Dermis blood vessel endothelial cell (primary cell): ENCODE measurements at places on chromosomes 16 and 17.
A peak's percentile ranks its signal among the peaks of the same experiment; 100 is the strongest.

DNA sequence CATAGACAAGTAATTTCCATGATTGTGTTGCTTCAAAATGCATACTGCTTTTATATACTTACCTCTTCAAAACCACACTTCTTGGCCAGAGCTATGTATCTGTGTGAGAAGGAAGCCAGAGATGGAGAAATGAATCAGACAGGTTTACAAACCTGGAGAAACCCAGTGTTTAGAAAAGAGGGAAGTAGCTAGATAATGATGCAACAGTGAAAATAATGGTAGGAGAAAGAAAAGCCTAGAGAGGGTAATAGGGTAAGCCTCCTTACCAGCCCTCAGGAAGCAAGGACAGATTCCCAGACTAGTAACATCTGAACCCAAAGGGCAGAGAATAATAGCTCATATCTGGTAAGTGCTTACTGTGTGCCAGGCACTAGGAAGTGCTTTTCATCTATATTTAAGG is 250.3 kb upstream of the CDH11 start:
- no peak for DNase-seq

DNA sequence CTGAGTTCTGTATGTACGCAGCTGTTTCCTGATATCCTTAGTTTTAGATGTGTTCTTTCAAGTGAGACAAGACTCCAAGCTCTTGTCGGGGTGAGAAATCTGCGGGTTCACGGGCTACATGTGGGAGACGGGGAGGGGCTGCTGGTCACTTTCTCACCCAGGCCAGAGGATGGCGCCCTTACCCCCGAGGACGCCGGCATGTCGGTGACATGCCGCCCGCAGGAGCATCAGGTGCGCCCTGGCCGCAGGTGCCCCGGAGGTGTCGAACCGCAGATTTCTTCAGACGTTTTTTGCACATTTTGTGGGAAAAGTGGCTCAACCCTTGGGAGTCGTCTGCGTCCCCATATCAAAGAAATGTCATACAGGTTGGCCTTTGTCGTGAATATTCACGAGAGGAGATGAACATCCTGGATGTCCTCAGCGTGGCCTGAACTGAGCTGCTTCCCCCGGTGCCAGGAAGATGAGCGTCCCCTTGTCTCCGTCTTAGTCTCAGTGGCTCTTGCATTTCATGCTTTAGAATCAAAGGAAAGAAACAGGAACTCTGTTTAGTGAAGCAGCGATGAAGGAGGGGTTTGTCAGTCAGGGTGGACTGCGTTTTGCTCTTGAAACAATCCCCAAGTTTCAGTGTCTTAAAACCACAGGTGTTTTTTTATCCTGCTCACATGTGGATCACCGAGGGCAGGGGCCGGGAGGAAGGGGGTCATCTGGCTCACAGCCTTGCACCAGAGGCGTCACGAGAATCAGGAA is 75.4 kb upstream of the ZNF750 start:
- DNase-seq: peak; percentile 18

GRCh38 chr16:68309799-68310198 is 947 bp downstream of the SLC7A6OS start:
- no peak for DNase-seq

- no peak for DNase-seq
Observed at GRCh38 chr17:37494971-37495370, 5.3 kb downstream of the DUSP14 start.

DNA sequence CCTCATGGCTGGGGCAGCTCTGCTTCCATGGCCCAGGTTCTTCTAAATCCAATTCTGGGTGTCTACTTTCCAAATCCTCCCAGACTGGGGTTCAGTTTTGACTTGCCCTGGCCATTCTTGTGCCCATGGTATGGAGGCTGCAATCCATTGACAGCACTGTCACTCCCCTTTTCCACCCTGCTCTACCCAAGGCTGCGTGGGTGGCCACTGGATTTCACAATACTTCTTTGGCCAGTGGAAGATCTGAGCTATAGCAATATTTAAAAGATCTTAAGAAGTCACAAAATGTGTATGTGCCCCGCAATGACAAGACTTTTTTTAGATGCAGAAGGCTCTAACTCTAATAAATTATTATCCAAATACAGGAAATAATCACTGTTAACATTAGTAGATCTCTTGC is 329.4 kb upstream of the CCL2 start:
- DNase-seq: no peak

- no peak for DNase-seq
Observed at GRCh38 chr16:27110524-27110896, 43.8 kb downstream of the C16orf82 start.

DNA sequence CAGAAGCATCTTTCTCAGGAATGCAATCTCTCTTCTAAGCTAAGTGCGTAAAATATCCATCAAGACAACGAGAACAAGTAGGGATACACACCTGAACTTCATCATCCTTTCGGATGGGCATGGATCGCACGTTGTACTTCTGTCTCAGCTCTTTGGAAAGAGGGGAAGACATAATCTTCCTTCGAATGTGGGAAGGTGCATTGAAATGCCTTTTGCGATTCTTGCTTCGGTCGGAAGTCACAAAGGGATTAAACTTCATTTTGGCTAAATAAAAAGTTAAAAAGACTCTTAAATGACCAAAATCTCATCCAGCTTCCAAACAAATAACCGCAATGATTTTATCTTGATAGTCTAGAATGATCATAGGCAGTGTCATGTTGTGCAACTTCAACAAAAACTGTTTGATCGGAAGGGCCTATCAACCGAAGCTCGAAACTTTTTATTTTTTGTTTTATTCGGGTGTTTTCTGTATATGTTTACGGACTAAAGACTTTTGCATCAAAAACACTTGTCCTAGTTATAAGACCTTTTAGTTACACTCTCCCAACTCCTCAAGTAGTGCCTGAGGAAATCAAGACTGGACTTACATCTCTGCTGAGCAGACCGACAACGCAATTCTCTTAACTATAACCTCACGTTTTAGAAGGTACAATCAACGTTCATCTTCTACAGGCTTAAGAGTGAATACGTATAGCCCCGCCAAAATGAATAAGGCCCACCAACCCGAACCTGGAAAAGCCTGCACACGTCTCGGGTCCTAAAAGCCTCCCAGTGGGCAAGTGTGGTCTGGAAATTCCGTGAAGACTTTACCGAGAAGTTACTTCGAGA is 727 bp downstream of the RPL26 start:
- peak; percentile 43 for DNase-seq

GRCh38 chr16:53732296-53732929 is 28.5 kb downstream of the FTO start:
- DNase-seq: peak; percentile 69

DNA sequence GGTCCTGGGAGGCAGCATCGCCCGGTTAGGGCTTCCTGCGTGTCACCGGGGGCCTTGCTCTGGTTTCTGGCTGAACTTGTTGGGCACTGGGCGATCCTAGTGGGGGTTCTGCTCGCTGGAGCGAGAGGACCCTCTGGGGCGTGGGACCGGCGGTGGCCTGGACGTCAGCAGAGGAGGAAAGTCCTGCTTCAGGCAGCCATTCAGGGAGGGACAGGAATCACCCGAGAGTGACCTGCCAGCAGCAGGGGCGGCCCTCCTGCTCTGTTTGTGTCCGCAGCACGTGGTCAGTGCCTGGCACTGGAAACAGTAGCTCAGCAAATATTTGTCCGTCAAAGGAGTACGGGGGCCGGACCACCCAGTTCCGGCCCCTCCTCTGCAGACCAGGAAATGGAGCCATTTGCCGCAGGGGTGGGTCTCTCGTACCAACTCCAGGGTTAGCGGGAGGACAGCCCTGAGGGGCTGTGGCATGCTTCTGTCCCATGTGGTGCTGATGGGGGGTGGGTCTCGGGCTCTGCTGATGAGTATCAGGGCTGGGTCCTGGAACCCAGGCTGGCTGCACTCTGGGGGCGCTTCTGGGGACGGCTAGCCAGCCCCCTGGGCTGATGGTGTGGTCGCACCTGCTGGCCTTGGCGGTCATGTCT is 48.3 kb downstream of the BAIAP2 start:
- peak; percentile 40 for DNase-seq

- DNase-seq: peak; percentile 71
Observed at GRCh38 chr17:74354123-74354522, 7.5 kb downstream of the BTBD17 start.

GRCh38 chr17:57552114-57552624 is 192.9 kb downstream of the CCDC182 start:
- DNase-seq: peak; percentile 49

- DNase-seq: no peak
Observed at GRCh38 chr16:57870753-57871454, 68.6 kb upstream of the KIFC3 start.

DNA sequence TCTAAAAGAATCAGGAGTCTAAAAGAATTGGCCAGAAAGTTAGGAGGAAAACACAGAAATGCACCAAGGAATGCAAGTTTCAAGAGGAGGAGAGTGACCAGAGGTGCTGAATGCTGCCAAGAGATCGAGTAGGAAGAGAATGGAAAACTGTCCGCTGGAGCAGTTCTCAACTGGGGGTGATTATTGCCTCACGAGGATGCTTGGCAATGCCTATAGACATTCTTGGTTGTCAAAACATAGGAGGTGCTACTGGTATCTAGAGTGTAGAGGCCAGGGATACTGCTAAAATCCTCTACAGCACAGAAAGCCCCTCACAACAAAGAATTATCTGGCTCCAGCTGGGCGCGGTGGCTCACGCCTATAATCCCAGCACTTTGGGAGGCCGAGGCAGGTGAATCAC is 82.1 kb upstream of the NOL11 start:
- DNase-seq: no peak

- DNase-seq: peak; percentile 60
Observed at GRCh38 chr16:74700438-74701225, at the start of gene MLKL. TSS of gene MLKL (minus strand) at chr16:74700862. CDS start at chr16:74695757, 5,105 bp downstream.

- DNase-seq: no peak
Observed at GRCh38 chr17:28956112-28956511, 4.8 kb upstream of the PHF12 start.

GRCh38 chr16:84323606-84324005 is 28.9 kb downstream of the WFDC1 start:
- no peak for DNase-seq

DNA sequence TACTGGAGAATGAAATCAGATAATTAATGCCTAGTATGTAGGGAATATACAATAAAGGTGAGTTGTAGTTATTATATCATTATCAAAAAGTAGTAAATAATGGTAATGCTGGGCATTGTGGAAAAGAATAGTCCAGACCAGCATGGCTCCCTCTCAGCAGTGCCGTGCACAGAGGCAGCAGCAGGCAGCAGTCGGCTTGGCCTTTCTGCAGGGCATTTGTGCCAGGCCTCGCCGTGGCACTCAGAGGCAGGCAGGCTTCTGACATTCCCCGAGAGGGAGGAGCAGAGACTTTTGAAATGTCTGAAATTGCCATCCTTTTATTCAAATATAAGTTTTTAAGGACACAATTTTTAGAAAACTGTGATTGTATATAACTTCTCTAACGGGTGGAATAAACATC is 15.0 kb downstream of the KIAA0513 start:
- DNase-seq: no peak

GRCh38 chr16:50996830-50997186 is 154.3 kb downstream of the SALL1 start:
- no peak for DNase-seq

- DNase-seq: no peak
Observed at GRCh38 chr16:57794849-57795430, 7.4 kb downstream of the KIFC3 start.

DNA sequence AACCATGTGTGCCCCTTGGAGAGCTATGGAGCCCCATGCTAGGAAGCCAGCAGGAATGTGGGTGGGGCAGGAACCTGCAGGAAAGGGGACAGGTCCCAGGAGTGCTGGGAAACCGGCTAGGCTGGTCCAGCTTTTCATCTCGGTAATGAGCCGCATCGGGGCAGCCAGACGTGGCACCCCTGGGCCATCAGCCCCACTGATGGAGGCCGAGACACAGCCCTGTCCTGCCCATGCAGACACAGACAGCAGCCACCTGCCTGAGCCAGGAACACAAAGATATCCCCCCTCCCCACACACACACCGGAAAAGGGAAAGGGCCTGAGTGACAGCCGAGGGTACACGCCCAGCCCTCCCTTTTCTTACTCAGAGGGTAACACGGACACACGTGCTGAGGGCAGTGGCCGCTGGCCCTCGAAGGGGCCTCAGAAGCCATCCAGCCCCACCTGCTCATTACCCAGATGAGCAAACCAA is 18.1 kb downstream of the PPL start:
- DNase-seq: no peak

DNA sequence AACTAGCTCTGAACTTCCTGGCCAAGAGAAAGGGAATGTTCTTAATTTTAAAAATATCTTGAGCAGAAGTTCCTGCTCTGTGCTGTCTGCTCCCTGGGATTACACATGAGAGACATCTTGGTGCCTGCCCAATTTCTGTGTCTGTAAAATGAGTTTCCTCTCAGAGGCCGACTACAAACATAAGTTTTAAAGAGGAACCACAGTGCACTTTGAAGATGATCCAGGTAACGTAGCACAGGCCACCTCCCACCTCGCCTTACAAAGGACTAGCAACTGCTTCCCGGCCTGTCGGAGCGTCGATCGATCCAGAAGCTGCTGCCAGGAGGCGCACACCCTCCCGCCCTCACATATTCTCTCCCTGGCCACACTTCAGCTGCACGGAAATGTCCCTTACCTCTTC is 55.0 kb upstream of the ATP2A3 start:
- no peak for DNase-seq

- no peak for DNase-seq
Observed at GRCh38 chr17:74390680-74391653, 23.7 kb downstream of the GPR142 start.

GRCh38 chr16:996681-997080 is 15.1 kb downstream of the SOX8 start:
- no peak for DNase-seq

DNA sequence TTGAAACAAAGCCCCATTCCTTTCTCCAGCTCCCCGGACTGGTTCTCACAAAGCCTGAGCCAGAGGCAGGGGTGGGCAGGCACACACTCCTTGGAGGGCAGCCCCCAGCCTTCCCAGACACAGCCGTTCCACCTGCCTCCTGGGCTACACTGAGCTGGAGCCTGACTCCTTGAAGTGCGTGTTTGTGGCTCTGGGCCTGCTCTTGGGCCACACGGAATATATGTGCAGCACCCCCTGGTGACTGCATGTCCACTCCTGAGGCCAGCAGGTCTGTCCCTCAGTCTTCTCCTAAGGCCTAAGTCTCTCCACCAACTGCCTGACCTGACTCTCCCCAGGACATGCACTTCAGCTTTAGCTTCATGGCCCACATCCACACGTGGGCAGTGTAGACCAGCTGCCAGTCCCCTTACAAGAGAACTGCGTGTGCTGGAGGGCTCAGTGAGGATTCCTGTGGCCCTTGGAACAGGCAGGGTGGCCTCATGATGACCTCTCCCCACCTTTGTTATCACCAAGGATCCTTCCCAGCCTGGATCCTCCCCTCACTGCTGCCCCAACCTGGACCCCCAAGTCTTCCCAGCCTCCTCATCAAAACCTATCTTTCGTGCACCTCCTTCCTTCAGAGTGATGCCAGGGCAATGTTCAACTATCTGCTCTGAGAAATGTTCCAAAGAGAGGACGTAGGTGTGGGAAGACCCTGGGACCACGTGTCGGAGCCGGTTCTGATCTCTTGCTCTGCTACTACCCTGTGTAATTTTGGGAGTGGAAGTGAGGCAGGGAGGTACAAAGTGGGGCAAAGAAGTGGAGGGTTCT is 12.4 kb upstream of the SLC6A2 start:
- DNase-seq: peak; percentile 69
